Lung (tissue), 17 donors: ENCODE measurements at places on chromosomes 3 and 15. TPM values are rescaled to one million over a fixed set of nuclear protein-coding genes. Genes with fewer than 3 reads are reported as not detected.

GRCh38 chr3:82178291-82178690 is 416.8 kb upstream of the GBE1 start:
- no peak for DNase-seq

- no peak for DNase-seq
These were observed 75.7 kb upstream of the GBE1 start for GRCh38 chr3:81837071-81837593.

- peak; percentile 49 for DNase-seq
These were observed 271.5 kb upstream of the DCBLD2 start for GRCh38 chr3:99172736-99173657.

DNA sequence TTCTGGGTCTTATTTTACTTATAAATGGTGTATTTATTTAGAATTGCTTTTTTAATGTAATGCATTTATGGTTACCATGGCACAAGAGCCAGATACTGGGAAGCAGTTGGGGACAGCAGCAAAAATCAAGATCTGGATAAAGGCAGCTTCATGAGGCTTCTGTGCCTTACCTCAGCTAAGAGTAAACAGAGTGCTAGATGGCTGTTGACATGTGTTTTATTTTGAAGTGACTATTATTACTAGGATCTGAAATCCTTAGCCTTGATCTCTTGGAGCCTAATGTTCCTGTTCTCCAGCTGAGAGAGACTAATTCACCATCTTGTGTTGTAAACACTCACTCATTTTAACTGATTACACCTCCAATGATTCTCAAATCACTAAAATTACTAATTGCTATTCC is 317.8 kb downstream of the LPP start:
- no peak for DNase-seq

DNA sequence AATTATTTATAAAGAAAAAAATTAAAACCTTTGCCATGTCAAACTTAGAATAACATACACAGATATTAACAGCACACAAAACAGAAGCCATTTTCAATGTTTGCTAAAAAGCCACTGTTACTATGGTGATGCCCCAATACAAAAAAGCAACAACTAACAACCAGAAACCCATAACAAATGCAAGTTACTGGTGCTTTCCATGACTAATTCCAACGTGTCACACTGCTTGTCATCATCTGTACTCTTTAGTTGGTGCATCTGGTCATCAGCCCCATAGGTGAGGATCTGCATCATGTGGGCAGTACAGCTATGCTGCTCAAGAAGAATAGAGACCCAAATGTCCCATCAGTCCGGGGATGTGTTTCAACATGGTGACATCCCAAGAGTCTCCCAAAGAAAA is 52.8 kb downstream of the ATP8B4 start:
- no peak for DNase-seq

Gene ERICH6
- not detected for polyA plus RNA-seq

DNA sequence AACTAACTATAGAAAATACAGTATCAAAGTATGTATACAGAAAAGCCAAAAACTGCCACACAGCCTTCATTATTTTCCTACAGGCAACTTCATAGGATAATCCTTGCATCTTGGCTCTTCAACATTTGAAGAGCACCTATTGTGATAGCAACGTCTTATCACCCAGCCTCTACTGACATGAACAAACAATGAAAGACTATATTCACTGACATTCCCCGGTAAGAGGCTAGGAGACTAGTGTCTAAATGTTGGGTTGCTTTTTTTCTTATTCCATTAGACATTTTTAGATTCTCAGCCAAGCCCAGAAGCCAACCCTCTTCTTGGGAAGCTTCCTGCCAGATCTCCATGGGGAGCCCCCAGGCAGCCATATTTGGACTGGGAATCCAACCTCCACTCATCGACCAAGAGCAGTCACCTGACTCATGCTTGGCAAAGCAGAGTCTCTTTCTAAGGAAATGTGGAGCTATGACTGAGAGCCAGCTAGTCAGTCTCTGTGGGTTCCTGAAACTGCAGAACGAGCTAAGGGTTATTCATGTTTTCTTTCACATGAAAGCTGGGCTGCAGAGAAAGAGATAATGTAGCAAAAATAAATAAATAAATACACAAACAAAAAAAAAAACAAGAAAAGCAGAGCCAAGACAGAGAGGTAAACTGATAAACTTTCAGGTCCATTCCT is 227.5 kb downstream of the MAGI1 start:
- no peak for DNase-seq
